ENCODE measurements at places on chromosomes 5 and 9.
A peak's percentile ranks its signal among the peaks of the same experiment; 100 is the strongest.

GRCh38 chr9:113222482-113222841 is 1.1 kb downstream of the SLC31A1 start:
- no peak for DNase-seq

- no peak for DNase-seq
These were observed 100.3 kb downstream of the KIF4B start for GRCh38 chr5:155113888-155114287.

DNA sequence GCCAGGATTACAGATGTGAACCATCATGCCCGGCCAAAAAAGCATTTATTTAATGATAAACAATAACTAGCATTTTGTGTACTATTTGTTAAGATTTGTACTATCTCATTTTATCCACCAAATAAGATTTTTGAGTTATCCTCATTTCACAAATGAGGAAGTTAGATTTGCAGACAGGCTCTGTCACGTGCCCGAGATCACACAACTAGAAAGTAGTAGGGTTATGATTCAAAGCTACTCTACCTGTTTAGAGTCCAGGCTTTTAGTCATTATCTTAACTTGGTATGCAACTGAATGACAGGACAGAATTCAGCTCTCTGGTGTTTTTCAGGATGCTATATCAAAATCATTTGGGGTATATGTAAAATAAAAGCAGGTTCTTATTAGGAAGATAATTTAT is 20.5 kb downstream of the RANBP17 start:
- DNase-seq, result no peak

DNA sequence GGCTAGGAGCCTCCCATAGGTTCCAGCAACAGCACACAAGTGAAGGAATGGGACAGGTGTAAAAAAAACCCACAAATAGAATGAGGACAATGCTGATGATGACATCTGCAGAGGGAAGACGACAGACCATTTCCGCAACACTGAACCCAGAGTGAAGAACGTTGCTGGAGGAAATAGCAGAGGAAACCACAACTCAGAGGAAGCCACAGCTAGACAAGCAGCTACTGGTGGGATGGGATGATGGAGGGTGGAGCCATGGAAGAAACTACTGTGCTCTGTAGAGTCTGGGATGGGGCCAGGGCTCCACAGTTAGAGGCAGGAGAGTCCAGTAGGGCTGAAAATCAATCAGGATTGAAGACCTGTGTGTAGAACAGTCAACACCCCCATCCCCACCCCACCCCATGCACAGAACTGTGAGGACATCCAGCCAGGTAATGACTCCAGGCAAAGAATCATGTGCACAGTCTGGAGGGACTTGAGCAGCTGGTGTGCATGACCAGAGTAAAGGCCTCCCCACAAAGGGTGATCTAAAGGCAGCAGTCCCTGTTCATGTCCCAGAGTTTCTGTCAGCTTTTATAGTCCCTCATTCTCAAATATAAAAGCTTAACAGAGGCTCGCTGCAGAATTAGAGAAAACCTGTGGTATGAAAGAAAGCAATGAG is 65.2 kb upstream of the SPIN1 start:
- DNase-seq, result no peak

- peak; percentile 20 for DNase-seq
These were observed 89.2 kb upstream of the PRLR start for GRCh38 chr5:35319333-35320002.

DNA sequence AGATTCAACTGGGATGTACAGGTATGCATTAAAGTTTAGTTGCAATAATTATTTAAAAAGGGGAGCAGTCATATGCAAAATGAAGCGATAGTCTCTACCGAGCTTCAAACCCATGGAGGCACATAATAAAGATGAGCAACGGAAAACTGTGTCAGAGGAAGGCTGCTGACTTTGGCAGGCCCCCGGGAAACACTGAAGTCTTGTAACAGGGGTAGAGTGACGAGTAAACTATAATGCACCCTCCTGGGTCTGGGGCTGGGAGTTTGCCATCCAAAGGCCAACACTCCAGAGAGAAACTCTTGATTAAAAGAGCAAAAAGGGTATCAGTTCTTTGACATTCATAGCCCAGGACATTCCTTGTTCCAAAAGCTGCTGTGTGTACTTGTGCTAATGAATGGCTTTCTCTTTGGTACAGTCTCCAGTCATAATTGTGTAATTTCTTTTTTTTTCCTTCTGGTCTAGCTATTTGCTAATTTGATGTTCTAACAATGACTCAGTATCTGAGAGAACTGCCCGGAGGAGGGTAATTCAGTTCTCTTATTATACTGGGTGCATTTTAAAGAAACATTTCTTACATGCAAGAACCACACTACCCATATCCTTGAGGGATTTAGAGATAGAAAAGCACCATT is 59.2 kb downstream of the TNC start:
- peak; percentile 55 for DNase-seq

DNA sequence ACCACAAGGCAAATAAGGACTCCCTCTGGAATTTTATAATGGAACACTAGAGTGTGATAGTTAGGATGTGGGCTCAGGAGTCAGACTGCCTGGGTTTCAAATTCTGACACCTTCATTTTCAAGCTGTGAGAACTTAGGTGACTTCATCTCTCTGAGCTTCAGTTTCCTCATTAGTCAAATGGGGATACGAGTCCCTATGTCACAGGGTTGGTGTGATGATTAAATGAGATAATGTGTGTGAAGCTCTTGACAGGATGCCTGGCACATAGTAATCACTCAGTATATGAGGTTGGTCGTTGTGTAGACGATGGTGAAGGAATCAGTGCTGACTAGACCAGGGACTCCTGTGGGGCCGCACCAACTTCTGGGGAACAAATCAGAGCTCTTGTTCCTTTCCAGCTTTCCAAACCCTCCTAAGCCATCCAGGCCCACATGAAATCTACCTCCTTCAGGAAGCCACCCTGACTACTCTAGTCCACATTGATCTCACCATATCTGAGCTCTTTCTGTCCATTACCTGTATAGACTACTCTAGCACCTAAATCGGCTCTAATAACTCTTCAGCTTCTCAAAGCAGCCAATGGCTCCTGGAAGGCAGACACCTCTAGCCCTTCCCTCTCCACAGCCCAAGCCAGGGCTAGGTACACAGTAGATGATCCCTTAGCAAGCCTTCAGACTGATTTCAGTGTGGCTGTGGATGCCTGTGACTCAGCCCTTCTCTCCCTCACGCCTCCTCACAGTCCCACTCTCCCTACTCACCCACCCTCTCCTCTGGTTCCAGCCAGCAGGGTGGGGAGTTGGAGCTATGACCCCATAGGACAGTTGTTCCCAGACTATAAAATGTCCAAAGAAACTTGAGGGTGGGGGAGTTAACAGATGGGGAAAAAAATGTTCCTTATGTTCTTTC is 2.5 kb upstream of the TCF7 start:
- DNase-seq, result no peak

DNA sequence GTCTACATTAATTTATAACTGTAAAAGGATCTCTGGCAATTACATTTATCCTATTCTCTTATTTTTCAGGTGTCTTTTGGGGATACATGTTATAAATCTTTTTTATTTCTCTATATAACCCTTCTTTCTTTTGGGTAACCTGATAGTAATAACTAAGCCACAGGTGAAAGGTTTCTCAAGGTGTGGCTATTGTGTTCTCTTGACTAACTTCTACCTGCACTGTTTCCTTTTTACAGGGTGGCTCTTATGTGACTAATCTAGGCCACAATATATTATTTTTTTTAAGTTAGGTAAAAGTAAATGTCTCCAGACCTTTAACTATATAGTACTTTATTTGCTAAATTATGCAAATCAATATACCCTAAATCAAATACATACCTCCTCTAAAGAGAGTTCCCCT is 193.2 kb downstream of the EFNA5 start:
- no peak for DNase-seq

- DNase-seq, result no peak
These were observed 21.9 kb downstream of the DEPDC1B start for GRCh38 chr5:60677850-60678664.

Measured in GM04504 (cell line).